ENCODE measurements at places on chromosomes 11 and 22.

DNA sequence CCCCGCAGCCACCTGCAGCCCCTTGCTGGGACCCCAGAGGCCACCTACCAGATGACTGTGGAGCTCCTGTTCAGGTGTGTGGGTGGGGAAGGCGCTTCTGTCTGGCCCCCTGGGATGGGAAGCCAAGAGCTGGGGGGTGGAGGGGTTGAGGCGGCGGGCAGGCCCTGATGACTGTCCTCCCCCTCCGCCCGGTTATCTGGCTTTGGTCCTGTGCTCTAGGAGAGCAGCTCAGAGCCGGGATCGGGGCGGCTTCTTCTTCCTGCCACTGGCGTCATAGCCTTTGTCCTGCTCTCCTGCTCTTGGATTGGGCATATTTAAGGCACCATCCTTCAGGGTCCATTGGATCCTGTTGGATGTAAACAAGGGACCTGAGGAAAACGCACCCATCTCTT, 38.4 kb downstream of the TPCN2 start:
- peak overlapping the region; percentile 72 for H3K27ac ChIP-seq
- DNase-seq: no peak
- H3K36me3 ChIP-seq: peaks cover 56% of the 10 kb centered on the region
- no peak overlapping the region for H3K4me3 ChIP-seq

DNA sequence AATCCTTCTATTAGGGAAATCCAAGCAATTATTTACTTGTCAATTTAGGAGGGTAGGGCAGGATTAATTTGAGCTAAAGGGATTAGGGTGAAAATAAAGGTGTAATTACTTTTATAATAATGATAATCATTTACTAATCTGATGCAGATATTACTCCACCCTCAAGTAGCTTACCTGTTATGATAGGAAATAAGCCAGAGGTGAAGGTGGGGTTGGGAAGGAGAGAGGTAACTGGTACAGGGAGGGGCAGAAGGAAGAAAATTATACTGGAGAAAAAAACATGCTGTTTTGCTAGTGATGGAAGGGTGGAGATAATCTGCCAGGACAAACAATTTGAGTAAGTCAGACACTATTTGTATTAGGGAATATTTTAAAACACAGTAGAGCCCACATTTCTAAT, 157.7 kb downstream of the BARX2 start:
- H3K27me3 ChIP-seq: no peaks in the 10 kb centered on the region
- no peak overlapping the region for H3K4me3 ChIP-seq
- no peaks in the 10 kb centered on the region for H3K4me1 ChIP-seq
- H3K27ac ChIP-seq: no peak overlapping the region
- no peak for DNase-seq
- H3K36me3 ChIP-seq: no peaks in the 10 kb centered on the region

DNA sequence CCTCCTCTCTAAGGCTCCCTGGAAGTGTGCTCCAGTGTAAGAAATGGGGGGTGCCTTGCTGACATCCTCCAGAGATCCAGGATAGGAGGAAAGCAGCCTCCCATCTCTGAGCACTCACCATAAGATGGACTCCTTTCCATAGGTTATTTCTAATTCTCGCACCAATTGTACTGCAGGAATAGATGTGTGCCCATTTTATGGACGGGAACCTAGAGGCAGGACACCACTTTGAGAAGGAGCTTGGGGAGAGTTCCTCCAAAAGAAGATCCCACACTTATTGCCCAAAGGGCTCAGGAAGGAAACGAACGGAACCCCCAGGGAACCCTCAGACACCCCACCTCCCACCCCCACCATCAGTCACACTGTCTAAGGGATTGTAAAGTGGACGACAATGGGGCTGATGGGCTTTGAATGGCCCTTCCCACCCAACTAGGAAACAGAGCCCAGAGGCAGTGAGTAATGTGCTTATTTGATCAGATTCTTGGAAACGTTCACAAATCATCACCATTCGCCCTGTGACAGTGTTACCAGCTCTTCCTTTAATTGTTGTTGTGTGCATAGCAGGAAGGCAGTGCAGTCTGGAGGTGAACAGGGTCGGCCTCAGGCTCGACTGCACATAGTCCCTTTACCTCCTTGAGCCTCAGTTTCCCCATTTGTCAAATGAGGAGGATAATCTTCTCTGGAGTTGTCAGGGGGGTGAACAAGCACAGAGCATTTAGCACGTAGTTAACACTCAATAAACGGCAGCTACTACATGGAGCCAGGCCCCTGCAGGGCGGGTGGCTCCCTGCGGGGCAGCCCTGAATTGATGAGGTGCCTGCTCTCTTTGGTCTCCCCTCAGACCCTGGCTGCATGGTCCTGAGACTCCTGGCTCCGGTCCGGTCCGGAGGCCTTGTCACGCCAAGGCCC, 8.4 kb upstream of the MN1 start:
- H3K4me1 ChIP-seq: peaks cover 4% of the 10 kb centered on the region
- no peaks in the 10 kb centered on the region for H3K27me3 ChIP-seq
- no peaks in the 10 kb centered on the region for H3K36me3 ChIP-seq
- peak overlapping the region; percentile 37 for H3K27ac ChIP-seq
- no peak overlapping the region for H3K4me3 ChIP-seq

DNA sequence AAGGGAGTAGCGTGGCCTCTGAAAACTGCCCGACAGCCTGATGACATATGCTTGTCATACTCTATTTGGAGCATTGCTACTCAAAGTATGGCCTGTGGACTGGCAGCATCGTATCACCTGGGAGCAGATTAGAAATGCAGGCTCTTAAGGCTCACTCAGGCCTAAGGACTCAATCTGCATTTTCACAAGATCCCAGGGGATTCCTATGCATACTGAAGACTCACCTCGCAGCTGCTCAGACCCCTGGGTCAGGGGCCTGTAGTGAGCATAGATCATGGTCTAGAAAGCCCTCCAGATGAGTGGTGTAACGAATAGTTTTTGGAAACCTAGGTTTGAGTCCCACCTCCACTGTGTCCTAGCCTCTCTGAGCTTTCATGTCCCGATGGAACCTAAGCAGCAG, 126.3 kb downstream of the FEZ1 start:
- H3K4me3 ChIP-seq: no peak overlapping the region
- H3K27ac ChIP-seq: no peak overlapping the region
- H3K27me3 ChIP-seq: no peaks in the 10 kb centered on the region
- peaks cover 34% of the 10 kb centered on the region for H3K4me1 ChIP-seq

- H3K4me3 ChIP-seq: peak overlapping the region; percentile 99
- DNase-seq: no peak
- peaks cover 7% of the 10 kb centered on the region for H3K27me3 ChIP-seq
- H3K27ac ChIP-seq: peak overlapping the region; percentile 99
Measured at GRCh38 chr11:67400942-67401494, 640 bp downstream of the PPP1CA start.

GRCh38 chr11:134916421-134917213, 504.6 kb upstream of the B3GAT1 start:
- no peak overlapping the region for H3K27ac ChIP-seq
- H3K4me3 ChIP-seq: no peak overlapping the region
- H3K4me1 ChIP-seq: no peaks in the 10 kb centered on the region
- DNase-seq: no peak

DNA sequence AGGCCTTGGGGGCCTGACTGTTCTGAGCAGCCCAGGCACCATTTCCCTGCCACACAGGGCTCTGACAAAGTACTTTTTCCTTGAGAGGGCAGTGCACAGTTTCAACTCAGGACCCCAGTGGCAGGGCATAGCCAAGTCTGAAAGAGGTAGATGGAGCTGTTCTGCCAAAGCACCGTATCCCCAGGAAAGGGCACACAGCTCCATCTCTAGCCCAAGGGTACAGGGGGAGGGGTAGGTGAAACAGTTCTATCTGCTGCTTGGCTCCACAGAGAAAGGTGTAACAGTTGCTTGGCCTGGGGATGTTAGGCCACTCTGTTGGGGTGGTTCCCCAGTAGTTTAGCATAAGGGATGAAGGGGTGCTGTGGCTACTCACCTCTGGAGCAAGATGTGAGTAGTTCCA, 47.8 kb downstream of the GDPD4 start:
- no peak for DNase-seq
- H3K27me3 ChIP-seq: peaks cover 17% of the 10 kb centered on the region
- no peaks in the 10 kb centered on the region for H3K4me1 ChIP-seq
- H3K27ac ChIP-seq: no peak overlapping the region
- no peak overlapping the region for H3K4me3 ChIP-seq
- H3K36me3 ChIP-seq: no peaks in the 10 kb centered on the region

GRCh38 chr11:73317803-73318202, 9.7 kb downstream of the ARHGEF17 start:
- no peaks in the 10 kb centered on the region for H3K27me3 ChIP-seq
- H3K27ac ChIP-seq: peak overlapping the region; percentile 99
- H3K4me1 ChIP-seq: peaks cover 100% of the 10 kb centered on the region
- H3K36me3 ChIP-seq: peaks cover 5% of the 10 kb centered on the region
- H3K4me3 ChIP-seq: peak overlapping the region; percentile 88

DNA sequence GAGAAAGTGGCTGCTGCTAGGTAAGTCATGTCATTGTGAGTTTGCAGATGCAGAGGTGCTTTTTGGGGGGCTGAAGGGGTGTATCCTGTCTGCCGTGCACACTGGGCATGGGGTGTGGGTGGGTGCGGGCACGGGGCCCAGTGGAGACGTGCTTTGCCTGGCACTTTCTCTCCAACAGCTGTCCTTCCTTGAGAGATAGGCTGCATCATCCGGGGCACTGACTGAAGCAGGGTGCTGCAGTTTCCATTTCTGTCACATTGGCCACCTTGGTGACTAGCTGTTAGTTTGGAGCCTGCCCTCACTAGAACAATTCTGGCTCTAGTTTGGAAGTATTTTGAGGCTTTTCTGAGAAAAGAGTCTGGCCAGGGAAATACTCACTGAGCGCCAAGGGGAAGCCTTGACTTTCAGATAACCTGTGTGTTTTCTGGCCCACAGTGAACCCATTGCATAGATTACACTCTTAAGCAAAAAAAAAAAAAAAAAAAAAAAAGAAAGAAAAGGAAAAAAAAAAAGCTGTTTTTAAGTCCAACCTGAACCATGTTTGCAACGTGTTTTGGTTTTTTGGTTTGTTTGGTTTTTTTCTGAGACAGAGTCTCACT, 219.2 kb downstream of the NAV2 start:
- no peak overlapping the region for H3K27ac ChIP-seq
- H3K27me3 ChIP-seq: no peaks in the 10 kb centered on the region
- no peak for DNase-seq
- H3K4me3 ChIP-seq: no peak overlapping the region

DNA sequence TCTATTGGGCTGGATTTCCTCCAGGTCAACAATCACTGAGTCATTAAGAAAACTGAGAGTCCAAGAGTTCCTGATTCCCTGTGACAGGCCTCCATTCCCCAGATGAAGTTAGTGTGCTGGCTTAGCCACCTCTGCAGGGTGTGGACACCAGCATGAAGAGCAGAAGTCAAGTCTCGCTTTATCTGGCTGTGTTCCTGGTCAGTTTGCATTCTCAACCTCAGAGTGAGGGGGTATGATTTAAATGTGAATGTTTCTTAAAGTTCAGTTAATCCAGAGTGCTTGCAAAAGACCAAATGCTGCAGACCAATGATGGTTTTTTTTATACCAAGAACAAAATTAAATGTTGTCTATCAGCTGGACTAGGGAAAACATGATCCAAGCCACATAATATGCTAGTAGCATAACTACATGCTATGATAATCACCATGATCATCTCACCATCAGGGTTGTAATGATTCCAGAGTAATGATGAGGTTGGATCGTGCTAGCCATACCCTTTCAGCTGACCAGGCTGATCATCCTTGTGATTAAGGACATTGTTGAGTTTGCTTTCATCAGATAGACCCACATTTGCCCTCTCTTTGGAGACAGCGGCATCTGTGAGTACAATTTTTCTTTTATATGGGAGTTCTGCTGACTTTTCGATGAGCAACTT, 145.8 kb upstream of the ARHGAP20 start:
- H3K27ac ChIP-seq: peak overlapping the region; percentile 36
- no peaks in the 10 kb centered on the region for H3K36me3 ChIP-seq
- no peak overlapping the region for H3K4me3 ChIP-seq
- peaks cover 9% of the 10 kb centered on the region for H3K27me3 ChIP-seq
- DNase-seq: no peak

GRCh38 chr11:100936781-100937180, 192.8 kb downstream of the PGR start:
- H3K36me3 ChIP-seq: peaks cover 8% of the 10 kb centered on the region
- no peak overlapping the region for H3K4me3 ChIP-seq
- peaks cover 15% of the 10 kb centered on the region for H3K4me1 ChIP-seq
- no peak for DNase-seq
- no peak overlapping the region for H3K27ac ChIP-seq

DNA sequence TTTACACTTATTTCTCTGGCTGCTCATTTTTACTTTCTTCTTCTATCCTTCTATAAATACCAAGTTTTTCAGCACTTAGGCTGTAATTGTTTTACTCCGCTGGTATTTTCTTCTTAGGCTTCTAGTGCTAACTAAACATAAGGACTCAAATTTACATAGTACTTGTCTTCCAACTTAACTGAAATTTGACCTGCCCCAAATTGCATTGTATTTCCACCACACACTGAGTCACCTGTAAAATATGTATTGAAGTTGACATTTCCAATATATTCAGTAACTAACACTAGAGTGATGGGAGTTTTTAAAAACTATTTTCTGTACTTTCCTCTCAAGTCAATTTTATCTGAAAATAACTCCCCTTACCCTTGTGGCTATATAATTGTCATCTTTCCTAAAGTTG, 1794.1 kb upstream of the RAG2 start:
- no peaks in the 10 kb centered on the region for H3K27me3 ChIP-seq
- H3K4me3 ChIP-seq: no peak overlapping the region
- H3K27ac ChIP-seq: no peak overlapping the region
- no peaks in the 10 kb centered on the region for H3K36me3 ChIP-seq
- no peaks in the 10 kb centered on the region for H3K4me1 ChIP-seq

GRCh38 chr22:19360862-19361261, 69.3 kb upstream of the CLTCL1 start:
- no peaks in the 10 kb centered on the region for H3K4me1 ChIP-seq
- H3K36me3 ChIP-seq: peaks cover 97% of the 10 kb centered on the region
- H3K4me3 ChIP-seq: no peak overlapping the region
- H3K27me3 ChIP-seq: no peaks in the 10 kb centered on the region

All from left ventricle myocardium inferior (tissue), 1 donor.